ENCODE measurements at places on chromosomes 13 and 19. TPM values are rescaled to one million over a fixed set of nuclear protein-coding genes. Genes with fewer than 3 reads are reported as not detected.

- no peak for DNase-seq
Observed at GRCh38 chr13:37385956-37386670, 212.5 kb downstream of the POSTN start.

GRCh38 chr13:113937527-113938180, 36.2 kb downstream of the C13orf46 start:
- no peak for DNase-seq

The TEAD2 gene
- total RNA-seq, result not detected

The KLK2 gene
- total RNA-seq, result not detected

GRCh38 chr19:49952906-49953305, 8.1 kb downstream of the SIGLEC11 start:
- no peak for DNase-seq

The LHFPL6 gene
- total RNA-seq, result 1.0 TPM

DNA sequence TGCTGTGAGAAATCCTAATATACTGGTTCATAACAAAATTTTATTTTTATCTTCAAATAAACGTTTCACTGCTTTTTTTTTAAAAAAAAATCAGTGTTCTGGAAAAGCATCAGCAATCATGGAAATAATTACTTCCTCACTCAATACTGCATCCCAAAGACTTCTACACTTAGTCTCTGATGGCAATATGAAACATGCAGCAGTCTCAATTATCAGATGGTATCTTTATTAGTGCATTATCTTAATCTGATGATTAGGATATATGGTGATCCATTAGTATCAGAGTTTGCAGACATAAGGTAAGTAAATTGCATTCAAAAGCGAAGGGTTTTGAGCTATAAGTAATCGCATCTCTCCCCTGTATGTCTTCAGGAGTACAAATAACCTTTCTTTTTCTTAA, 218.3 kb upstream of the EDNRB start:
- DNase-seq, result no peak

The LILRB1 gene
- total RNA-seq, result 1.1 TPM

DNA sequence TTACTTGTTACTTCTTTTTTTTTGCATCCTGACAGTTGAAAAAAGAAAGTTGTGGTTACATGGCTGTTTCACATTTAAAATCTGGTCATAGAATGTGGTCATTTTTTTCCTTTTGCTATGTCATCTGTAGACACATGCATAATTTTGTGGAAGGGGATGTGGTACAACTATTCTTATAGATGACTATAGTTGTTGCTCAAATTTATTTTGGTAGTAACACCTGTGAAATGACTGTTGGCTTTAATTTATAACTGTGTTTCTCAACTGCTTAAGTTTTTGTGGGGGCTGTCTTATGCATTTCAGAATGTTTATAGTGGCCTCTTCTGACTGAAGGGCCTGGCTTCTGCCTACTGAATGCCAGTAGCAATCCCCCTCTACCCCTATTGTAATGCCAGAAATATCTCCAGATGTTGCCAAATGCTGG, 130.5 kb downstream of the PAN3 start:
- DNase-seq, result no peak

DNA sequence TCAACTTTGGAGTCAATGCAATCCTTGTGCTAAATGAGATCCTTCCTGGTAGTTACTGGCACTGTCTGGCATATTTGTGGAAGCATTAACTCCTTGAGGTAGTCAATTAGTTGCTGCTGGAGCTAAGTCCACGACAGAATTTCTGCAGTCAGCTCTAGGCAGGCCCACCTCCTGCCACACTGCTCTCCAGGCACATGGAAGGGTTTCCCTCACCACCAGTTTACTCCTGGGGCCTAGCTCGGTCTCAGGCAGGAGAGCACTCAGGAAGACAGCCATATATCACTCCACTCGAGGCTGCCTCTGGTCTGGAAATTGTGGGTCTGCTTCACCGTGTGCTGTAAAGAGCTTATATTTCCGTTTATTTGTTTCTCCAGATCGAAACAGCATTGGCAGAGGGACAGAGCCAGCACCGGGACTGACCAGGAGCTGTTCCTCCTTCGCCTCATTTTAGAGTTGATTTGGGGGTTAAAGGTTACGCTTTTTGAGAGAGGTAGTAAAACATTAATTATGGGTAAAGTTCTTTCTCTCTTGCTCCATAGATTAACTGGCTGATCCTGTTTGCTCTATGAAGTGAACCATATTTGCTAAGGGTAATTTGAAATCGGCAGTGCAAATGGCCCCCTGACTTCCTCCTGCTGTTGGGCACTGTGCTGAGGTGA, 20.6 kb upstream of the GTF3A start:
- DNase-seq, result no peak

DNA sequence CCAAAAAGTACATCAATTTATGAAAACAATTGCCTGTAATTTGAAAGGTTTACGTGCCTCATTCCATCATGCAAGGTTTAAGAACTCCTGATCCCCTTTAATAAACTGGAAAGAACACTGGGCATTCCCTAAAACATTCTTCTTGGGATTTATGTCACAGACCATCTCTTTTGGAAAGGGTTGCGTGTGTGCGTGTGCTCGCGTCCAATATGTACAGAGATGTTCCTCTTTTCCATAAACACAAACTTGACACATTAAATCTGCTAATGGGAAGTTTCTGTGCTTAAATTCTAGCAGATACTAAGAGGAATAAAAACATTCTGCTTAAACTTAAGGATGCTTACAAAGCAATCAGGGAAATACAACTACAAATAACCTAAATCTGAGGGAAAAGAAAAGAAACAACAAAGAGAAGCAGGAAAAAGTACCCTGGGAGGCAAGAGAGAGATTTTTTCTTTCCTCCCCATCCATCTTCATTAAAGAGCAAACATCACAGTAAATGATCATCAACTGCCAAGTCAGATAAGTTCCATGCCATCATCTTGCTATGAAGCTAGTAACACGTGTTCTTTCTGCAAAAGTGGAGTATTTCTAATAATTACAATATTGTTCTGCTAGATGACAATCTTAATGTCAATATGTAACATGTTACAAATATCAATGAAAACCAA, 83.7 kb downstream of the STK24 start:
- no peak for DNase-seq

GRCh38 chr13:32002873-32003272, 28.7 kb upstream of the FRY start:
- DNase-seq, result no peak

- peak; percentile 39 for DNase-seq
Observed at GRCh38 chr19:3818466-3818865, 32.3 kb upstream of the MATK start.

DNA sequence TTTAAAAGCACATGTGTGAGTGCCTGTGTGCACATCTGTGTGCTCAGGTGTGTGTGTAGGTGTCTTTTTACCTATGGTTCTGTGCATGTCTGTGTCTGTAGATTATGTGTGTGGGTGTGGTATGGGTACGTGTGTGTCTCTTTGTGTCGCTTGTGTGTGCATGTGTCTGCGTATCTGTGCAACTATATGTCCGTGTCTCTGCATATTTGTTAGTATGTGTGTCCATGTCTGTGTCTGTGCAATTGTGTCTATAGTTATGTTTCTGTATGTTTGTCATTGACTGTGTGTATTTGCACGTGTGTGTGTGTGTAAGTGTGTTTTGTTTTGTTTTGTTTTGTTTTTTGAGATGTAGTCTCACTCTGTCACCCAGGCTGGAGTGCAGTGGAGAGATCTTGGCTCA, 7.3 kb upstream of the KCTD15 start:
- no peak for DNase-seq

- no peak for DNase-seq
Observed at GRCh38 chr19:34104096-34104495, 68.2 kb upstream of the LSM14A start.

- no peak for DNase-seq
Observed at GRCh38 chr19:47226426-47227351, 4.3 kb downstream of the BBC3 start.

Measured in activated T-cell treated with anti-CD3 and anti-CD28 coated beads, Interleukin-2, amount 50 U/mL, for 4 hours (primary cell).